ENCODE measurements at places on chromosomes 1 and 21.

GRCh38 chr1:51306950-51307349, 23.4 kb downstream of the TTC39A start:
- no peak for DNase-seq

DNA sequence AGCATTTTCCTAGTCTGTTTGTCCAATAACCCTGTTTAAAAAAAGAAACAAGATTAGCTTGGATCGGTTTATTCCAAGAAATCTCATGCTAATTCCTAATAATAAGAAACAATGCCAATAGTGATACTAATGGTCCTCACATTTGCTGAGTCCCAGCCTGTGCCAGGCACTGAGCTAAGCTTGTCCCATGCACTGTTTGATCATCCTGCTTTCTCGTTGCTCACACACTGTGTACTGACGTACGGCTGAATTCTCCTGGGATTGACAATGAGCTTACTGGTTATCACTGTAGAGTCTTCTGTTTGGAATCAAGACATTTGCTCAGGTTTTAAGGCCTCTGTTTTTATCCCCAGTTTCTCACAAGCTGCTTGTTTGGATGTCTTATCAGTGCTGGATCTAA, 71.1 kb downstream of the CACNA1E start:
- no peak for DNase-seq

DNA sequence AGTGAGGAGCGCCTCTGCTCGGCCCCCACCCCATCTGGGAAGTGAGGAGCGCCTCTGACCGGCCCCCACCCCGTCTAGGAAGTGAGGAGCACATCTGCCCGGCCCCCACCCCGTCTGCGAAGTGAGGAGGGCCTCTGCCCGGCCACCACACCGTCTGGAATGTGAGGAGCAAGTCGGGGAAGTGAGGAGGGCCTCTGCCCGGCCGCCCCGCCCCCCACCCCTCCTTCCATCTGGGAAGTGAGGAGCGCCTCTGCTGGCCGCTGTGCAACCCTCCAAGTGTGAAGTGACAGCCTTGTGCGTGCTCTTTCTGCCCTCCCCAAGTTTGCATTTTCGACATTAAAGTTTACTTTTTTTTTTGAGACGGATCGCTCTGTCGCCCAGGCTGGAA, 5.1 kb upstream of the ZZZ3 start:
- no peak for DNase-seq

GRCh38 chr1:6612641-6613360, 730 bp upstream of the PHF13 start:
- no peak for DNase-seq

DNA sequence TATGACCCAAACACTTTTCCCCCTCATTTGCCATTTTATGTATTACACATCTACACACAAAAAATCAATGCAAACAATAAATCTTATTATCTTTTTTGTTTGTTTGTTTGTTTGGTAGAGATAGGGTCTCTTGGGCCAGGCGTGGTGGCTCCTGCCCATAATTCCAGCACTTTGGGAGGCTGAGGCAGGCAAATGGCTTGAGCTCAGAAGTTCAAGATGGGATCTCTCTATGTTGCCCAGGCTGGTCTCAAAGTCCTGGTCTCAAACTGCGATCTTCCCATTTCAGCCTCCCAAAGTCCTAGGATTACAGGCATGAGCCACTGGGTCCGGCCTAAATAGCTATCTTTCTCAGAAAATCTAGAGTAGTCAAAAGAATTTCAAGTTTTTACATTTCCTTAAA, 1.2 kb upstream of the DBT start:
- no peak for DNase-seq

DNA sequence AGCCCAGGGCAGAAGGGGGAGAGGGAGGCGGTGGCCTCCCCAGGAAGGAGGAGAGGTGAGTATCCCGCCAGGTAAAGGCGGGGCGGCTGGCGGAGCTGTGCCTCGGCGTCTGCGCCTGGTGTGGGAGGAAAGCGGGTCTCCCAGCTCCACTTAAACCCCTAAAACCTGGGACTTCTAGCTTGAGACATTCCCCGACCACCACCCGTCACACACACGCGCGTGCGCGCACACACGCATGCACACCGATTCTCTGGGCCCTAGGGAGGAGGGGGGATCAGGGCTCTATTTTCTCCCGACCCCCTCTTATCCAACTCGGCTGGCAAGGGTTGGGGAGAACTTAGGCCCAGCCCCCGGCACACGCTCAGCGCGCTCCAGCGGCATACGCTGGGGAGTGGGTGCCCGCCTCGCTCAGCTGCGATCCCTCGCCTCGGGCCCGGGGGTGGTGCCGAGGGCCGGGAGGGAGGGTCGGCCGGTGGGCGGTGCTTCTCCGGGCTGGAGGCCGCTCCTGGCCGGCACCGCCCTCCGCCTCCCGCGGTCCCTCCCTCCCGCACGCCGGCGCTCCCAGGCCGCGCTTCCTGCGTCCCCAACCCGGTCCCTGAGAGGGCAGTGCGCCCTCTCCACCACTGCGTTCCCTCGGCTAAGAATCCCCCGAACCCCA, at the start of gene TMEM51:
TSS of gene TMEM51 (plus strand) at position 564 of the 658 bp plus-strand sequence. CDS start 61,341 bp downstream, outside the sequence.
- DNase-seq = no peak

DNA sequence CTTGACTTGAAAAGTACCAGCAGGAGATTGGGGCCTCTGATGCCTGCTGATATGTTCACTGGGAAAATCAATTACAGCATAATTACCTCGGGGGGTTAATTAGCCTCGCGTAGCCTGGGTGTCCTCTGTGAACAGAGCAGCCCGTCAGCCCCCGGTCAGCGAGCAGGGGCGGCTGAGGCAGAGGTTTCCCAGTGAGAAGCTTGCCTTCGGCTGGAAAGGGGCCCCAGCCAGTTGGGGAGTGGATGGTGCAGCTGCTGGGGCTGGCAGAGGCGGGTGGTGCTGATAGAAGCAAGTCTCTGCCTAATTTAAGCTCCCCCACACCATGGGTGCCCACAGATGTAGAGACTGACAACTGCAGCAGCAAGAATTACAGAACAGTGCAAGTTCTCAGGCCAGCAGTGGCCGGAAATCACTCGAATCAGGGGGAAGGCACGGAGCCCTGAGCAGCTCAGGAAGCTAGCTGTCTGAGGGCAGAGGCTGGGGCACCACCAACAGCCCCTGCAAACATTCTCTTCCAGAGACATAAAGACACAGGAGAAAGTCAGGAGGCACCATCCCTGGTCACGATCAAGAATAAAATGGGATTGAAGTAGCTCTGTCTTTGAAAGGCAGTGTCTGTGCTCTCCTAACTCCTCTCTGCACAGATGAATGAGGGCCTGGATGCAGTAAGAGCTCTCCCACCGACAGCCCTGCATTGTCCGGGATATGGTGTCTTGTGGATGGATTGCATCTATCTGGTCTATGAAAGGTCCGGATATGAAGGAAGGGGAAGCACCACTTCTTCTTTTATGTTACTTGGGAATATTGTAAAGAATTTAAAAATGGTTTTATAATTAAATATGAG, 166.5 kb upstream of the CD34 start:
- DNase-seq = no peak

- DNase-seq = no peak
These were observed 926 bp upstream of the ATP1B1 start for GRCh38 chr1:169105434-169106094.

- no peak for DNase-seq
These were observed 112.5 kb downstream of the RRAGC start for GRCh38 chr1:38746941-38747600.

DNA sequence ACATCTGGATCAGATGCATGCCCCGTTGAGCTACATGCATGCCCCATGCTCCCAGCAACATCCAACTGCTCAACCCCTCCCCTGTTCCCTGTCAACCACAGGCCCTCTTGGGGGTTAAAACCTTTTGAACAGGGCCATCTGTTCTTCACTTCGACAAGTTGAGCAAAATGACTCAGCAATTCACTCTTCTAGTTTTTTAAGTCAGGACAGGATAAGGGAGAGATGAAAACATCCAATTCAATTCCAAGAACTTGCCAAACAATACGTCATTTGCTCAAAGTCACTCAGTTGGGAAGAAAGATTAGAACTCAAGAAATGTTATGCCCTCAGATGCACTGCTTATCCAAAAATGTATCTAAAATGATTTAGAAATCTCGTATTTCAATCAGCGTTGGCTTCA, 46.1 kb upstream of the MTF2 start:
- peak; percentile 29 for DNase-seq

DNA sequence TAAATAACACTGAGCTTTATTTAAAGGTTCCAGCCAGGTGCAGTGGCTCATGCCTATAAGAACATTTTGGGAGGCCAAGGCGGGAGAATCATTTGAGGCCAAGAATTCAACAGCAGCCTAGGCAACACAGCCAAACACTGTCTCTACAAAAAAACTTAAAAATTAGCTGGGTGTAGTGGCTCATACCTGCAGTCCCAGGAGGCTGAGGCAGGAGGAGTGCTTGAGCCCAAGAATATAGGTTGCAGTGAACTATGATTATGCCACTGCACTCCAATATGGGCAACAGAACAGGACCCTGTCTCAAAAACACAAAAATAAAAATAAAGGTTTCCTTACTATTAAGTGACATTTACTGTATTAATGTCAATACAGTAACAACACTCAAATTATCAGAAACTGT, 2.1 kb downstream of the TAF12 start:
- DNase-seq = peak; percentile 14

DNA sequence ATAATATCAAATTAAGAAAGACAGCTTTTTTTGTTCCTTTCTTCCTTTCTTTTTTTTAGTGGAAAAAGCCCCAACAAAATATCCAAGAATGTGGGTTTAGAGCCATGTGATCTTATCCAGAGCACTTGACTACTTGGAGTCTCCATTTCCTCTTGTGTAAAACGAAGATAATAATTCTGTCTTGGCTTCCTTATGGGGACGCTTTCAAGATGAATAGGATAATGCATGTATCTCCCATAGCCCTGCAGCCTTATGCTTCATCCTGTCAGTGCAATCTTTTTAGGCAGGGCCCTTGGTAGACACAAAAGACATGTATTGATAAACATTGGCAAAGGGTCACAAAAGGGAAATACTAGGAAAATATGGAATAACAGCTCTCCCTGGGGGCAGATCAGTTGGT, 34.8 kb downstream of the ZBTB18 start:
- DNase-seq = no peak

- no peak for DNase-seq
These were observed 26.8 kb upstream of the RASAL2 start for GRCh38 chr1:178066908-178067614.

- no peak for DNase-seq
These were observed 8.7 kb upstream of the CPLANE2 start for GRCh38 chr1:16245476-16246196.

DNA sequence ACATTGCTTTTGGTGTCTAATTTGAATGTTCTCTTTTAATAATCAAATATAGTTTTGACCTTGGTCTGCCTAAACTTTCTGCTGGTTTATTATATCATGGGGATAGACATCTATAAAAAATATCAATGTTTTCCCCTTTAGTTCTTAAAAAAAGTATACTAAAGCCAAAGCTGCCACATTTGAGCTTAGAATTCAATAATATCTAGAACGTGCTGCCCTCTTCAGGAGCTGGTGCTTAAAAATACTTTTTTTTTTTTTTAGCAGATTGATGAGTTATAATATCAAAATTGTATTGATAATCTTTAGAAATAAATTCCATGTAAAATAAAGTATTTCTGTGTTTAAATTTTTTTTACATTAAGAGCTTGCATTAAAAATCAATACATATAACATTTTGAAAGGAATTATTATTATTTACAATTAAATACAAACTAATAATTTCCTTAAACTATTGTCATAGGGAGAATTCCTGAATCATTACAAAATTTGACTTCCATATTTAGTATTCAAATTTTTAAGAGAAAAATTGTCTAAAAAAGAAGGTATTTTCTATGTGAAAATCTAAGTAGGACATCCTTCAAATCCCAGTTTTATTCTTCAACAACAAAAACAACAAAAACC, 40.1 kb upstream of the ADGRL2 start:
- DNase-seq = no peak

DNA sequence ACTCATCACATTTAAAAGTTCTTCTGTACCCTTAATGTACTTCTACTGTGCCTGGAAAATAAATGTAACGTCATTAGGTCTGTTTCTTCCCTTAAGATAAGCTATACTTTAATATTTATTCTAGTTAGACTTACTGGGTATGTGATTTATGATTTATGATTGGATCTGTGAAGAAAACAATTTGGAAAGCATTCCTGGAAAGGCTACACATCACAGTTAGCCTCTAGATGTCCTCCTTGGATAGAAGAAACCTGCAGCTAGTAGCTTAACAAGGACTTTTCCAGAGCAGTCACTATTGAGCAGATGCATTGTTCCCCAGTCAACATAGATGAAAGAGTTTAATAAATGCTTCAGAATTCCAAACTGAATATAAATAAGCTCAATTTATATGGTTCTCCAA, 22.2 kb upstream of the ABL2 start:
- DNase-seq = no peak

DNA sequence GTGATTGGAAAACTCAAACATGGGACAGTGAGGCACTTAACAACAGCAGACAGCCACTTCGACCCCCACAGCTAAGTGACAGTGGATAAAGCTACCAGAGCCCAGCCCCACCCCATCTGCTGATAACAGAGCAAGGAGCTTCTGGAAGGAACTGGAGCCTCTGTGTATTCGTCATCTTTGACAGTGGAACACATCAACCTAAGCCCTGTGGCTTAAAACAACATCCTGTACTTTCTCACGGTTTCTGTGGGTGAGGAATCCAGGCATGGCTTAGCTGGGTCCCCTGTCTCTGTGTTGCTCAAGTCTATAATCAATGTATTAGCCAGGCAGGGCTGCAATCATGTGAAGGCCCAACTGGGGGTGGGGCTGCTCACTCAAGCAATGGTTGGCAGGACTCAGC, 18.4 kb upstream of the SIPA1L2 start:
- no peak for DNase-seq

DNA sequence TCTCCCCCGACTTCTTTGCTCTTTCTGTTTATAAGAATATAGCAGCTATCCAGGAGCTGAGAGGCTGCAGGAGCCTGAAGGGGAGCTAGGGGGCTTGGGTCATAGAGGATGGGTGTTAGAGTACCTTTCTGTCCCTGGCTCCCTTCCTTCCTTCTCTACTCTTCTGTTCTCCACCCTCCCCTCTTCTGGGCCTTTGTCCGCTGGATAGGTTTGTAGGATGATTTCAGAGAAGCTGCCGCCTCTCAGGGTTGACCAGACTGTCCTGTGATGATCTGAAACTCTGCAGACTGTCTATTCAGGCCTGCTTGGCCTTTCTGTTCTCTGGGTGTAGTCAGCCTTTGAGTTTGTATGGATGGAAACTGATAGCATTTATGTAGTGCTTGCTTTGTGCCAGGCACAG, 26.3 kb downstream of the PPFIA4 start:
- DNase-seq = no peak

- DNase-seq = no peak
These were observed 210.2 kb upstream of the NR5A2 start for GRCh38 chr1:199817266-199817665.

All from T-helper 1 cell (primary cell).